ENCODE measurements at places on chromosomes 1 and 21. TPM values are rescaled to one million over a fixed set of nuclear protein-coding genes. Genes with fewer than 3 reads are reported as not detected.

Gene S100A12
- total RNA-seq = not detected

Gene ADCY10
- 0.07 TPM for total RNA-seq

Gene TMOD4
- 2.7 TPM for total RNA-seq

Gene LCE3D
- not detected for total RNA-seq

Gene TTLL7
- total RNA-seq = 1.9 TPM

Gene CD1C
- total RNA-seq = 0.24 TPM

Gene RUNX3
- total RNA-seq = 186 TPM

Gene LAPTM5
- 477 TPM for total RNA-seq

Gene SLC6A17
- not detected for total RNA-seq

Gene GPR3
- 0.32 TPM for total RNA-seq

Gene FCGR3B
- not detected for total RNA-seq

Gene EIF4G3
- 55.2 TPM for total RNA-seq

Gene PLXNA2
- 0.44 TPM for total RNA-seq

Data from T-helper 1 cell treated with Interleukin-12 subunit alpha and Interleukin-12 subunit beta and Interleukin-4 antibody, amounts not matched to agents 30 ng/mL and 1 ng/mL, for 36 hours (primary cell).